ENCODE measurements at places on chromosomes 7 and 10.

- DNase-seq = no peak
Observed at GRCh38 chr7:118040562-118040961, 143.4 kb upstream of the LSM8 start.

DNA sequence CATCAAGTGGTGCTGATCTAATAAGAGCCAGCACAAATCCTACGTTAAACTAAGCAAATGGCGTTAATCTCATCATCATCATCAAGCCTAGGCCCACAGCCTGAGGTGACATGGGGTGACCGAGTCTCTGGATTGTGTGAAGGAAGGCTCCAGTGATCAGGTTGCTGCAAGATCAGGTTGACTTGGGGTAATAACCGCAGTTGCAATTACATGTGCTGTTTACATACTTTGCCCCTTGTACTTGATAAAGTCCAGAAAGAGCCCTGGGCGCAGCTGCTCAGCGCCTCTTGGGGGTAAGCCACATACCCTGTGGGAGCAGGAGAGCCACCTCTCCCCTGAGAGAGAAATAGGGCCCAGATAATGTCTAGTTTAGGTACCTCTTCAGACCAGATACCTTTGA lies 228.1 kb downstream of the WDR11 start:
- no peak for DNase-seq

- no peak for DNase-seq
Observed at GRCh38 chr7:2198760-2199159, 34.0 kb downstream of the MAD1L1 start.

- no peak for DNase-seq
Observed at GRCh38 chr10:88409236-88409635, 173.9 kb downstream of the RNLS start.

DNA sequence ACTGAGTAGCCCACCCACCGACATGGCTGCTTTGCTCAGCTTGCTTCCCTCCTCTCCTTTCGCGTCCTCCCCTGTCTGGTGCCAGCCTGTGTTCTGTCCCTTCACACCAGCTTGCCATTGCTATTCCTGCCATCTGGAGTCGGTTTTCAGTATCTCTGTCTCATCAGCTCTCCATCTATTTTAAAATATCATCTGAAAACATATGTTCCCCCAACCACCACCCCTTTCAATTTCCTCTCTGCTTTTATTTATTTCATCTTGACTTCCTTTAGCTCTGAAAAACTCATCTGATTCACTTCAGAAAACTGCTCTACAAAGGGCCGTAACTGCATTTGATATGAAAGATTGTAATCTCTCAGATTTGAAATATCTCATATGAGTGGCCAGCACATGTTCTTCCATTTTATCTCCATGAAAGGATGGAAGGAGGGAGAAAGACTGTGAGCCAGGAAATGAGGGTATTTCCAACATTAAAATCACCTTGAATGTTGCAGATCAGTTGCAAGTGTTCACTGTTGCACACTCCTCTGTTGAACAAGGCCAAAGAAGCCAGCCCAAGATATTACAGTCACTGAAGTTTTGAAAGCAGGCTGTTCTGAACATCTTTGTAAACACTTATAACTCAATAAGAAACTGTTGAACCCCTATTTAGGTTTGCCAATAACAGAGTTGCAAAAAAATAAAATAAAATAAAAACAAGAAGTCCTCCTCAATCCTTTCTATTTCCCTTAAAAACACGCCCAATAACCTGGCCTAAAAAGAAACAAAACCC lies 202.4 kb upstream of the NEBL start:
- DNase-seq = no peak

GRCh38 chr10:31129880-31130405 lies 98.3 kb upstream of the ZNF438 start:
- DNase-seq = no peak

- no peak for DNase-seq
Observed at GRCh38 chr10:59362959-59363381, 621 bp upstream of the FAM13C start.
